ENCODE measurements at places on chromosomes 7 and 10.

DNA sequence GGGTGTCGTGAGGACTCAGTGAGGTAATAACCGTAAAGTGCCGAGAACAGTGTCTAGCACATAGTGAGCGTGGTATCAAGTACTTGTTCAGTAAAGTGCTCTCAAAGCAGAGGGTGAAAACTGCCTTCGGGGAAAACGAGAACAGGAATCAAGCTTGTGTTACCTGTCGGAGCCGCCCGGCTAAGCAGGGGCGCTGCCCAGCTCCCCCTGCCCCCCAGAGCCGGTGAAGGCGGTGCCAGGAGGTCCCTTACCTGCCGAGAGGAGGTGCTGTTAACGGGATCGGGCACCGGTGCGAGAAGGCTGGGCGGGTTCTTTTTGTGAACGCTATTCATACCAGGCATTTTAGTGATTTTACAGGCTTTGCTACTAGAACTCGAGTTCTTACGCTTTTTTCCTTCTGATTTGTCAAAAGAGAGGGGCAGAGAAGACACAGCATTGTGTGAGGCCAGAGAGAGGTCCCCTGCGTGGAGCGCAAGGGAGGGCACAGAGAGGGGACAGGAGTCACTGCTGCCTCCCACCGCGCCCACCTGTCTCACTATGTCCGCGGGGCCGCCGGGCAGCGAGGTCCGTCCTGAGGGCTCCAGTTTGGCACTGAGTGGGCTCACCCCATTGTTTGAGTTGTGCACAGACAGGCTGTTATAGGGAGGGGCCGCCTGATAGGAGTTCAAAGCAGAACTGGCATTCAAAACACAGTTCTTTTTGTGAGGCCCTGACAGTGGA, 32.5 kb upstream of the EFCAB10 start:
- DNase-seq = no peak

GRCh38 chr7:1693991-1694524, 24.0 kb downstream of the ELFN1 start:
- no peak for DNase-seq

DNA sequence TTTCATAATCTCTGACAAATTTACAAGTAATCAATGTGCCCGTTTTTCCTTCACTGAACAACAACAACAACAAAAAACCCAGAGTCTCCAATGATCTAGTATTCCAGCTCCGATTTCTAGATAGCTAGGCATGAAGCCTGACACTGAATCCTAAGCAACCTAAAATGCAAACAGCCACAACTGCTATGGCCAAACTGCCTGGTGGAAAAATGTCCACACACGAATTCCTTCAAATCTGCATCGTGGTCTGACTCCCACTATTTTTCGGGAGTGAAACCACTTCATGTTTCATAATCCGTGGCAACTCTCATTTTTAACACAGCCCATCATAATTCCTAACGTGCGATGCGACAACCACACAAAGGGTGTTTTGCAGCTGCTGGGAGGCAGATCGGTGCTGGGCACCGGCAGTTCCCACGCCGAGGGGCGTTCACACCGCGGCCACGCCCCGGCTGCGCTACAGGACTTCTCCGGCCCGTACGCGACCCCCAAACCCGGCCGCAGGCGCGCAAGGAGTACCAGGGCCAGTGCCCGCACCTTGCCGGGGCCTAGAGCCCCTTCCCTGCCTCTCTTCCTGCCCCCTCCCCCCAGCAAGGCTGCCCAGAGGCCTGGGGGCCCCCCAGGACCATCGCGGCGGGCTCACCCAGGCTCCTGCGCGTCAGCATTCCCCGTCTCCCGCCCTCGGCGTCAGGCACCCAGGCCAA, 814 bp downstream of the RUFY2 start:
- peak; percentile 86 for DNase-seq

- no peak for DNase-seq
These were observed 567.5 kb downstream of the DNAJB6 start for GRCh38 chr7:157904211-157904865.

DNA sequence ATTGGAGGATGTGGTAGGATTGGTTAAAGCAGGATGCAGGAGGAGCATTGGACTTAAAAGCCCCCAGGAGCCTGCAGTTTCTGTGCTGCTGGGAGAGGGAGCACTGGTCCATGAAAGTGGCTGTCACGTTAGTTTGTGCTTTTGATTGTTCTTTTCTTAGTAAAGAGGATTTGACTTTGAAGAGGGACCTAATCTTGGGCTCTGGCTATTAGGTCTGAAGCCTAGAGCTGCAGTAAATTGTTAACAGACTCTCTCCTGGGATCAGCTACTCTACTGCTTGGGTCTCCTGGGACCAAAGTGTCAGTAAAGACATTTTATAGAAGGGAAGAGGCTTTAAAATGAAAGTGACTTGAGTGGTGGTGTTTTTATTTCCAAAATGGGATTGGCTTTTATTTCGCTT, 3.7 kb downstream of the ZFYVE27 start:
- no peak for DNase-seq
